ENCODE measurements at places on chromosomes 3 and 15. TPM values are rescaled to one million over a fixed set of nuclear protein-coding genes. Genes with fewer than 3 reads are reported as not detected.

DNA sequence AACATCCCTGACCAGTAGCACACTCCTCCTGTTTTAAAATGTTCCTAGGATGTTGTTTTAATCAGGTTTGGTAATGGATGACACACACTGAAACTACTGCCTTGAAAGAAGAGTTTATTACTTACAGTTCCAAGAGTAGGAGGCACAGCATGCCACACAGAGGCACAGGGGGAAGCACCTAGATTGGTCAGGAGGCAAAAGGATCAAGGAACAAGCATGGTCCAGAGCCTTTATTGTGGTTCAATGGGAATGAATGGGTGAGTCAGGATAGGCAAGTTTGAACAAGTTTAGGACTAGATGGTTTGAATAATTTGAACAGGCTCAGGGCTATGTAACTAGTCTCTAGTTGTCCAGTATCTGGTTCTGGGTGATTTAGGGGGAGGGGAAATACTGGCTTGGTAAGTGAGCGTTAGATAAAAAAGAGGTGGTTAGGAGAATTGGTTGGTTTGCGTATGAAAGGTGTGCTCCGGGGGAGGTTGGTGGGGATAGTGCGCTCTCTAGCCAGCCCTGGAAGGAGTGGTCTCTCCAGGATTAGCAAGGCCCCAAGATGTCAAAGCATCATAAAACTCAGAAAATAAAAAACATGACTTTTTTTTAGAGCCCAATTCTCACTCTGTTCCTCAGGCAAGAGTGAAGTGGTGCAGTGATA lies 35.1 kb downstream of the TMOD3 start:
- no peak for DNase-seq

Gene GHSR
- not detected for total RNA-seq

Gene RAB6B
- total RNA-seq = 222 TPM

Gene NMNAT3
- total RNA-seq = 0.61 TPM

GRCh38 chr3:157323360-157323759 lies 113.3 kb upstream of the PTX3 start:
- no peak for DNase-seq

- no peak for DNase-seq
Measured at GRCh38 chr3:58296269-58296668, 9.8 kb upstream of the RPP14 start.

DNA sequence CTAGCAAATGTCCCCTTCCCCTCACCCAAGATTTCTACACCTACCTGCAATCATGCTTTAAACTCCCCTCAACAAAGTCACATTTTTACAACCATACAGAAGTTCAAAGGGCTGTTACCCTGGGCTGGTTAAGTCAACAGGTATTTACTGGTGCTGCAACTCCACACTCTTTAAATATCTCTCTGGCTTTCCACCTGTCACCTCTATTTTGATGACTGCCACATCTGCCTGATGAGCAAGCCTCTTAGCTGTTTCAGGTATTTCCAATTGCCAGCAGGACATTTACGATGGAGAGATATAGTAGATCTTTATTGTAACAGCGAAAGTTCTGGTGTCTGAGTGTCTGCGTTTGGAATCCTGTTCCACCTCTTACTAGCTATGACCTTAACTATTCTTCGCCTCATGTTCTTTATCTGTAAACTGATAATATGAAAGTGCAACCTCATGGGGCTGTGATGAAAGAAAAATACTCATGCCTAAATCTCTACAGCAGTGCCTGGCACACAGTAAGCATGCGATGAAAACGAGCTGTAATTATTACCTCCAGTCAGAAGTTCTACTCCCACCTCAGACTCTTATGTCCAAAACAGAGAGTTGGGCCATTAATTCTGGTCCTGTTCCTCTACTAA lies 44.2 kb upstream of the TPM1 start:
- no peak for DNase-seq

DNA sequence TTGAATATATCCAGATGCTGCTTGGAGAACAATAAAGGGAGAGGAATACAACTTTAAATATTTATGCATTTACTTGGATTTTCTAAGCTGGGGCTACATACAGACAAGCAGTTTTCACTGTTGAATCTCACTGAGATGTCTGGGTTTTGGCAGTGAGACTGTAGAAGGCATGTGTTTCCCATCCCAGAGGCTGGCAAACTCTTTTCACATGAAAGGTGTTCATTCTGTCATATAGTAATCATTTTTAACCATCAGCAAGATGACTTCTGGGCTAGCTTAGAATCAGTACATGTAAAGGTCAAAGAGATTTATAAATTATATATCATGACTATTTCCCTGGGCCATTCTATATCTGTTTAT lies 218.7 kb upstream of the SGO1 start:
- no peak for DNase-seq

DNA sequence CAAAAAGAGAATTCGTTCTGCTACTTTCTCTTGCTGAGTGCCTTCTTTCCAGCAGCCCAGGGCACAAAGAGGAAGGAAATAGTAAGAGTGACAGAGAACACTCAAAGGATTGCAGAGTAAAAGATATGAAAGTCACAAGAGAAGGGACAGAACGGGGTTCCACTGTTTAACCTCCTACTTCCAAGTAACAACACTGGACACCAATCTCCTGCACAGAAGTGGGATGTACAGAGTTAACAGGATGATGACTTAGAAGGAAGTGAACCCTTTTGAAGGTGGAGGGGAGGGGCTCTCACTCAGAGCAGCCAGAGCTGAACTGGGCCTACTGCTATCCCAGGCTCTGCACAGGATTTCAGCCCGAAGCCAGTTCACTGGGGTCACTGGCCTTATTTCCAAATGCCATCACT lies 130.1 kb upstream of the PRICKLE2 start:
- no peak for DNase-seq

Data from glutamatergic neuron (in vitro differentiated cells).